Non-pigmented ciliary epithelial cell (primary cell): ENCODE measurements at places on chromosomes 12 and 14.

- DNase-seq = no peak
These were observed 25.5 kb downstream of the CEP83 start for GRCh38 chr12:94434171-94434570.

- no peak for DNase-seq
These were observed 25.2 kb upstream of the PPP1R13B start for GRCh38 chr14:103872481-103873113.

DNA sequence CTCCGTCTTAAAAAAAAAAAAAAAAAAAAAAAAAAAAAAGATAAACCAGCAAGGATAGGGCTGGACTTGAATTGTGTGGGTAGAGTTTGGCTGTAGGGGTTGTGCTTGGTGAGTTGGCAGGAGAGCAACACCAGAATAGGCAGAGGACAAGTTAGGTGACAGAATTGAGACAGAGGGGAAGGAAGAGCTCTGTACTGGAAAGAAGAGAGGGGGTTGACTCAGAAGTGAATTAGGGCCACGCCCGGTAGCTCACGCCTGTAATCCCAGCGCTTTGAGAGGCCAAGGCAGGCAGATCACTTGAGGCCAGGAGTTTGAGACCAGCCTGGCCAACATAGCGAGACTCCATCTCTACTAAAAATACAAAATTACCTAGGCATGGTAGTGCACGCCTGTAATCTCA is 6.1 kb upstream of the TMEM30B start:
- no peak for DNase-seq

GRCh38 chr14:38278035-38278434 is 22.1 kb upstream of the CLEC14A start:
- no peak for DNase-seq

DNA sequence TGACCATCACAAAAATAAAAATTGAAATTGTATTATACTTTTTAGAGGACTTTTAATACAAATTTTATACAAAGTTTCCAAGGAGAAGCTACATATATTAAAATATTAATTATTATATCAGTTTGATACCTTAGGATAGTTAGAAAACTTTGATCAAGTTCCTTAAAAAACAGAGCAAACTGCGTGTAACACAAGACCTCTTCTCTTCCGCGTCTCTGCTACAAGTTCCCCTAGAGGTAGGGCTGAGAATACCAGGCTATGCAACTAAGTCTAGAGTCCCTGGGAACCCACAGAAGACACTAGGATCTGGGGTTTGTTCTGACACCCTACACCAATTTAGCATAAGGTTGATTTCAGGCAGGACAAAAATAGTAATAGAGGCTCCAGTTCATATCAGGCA is 319.0 kb downstream of the FOXG1 start:
- DNase-seq = no peak

DNA sequence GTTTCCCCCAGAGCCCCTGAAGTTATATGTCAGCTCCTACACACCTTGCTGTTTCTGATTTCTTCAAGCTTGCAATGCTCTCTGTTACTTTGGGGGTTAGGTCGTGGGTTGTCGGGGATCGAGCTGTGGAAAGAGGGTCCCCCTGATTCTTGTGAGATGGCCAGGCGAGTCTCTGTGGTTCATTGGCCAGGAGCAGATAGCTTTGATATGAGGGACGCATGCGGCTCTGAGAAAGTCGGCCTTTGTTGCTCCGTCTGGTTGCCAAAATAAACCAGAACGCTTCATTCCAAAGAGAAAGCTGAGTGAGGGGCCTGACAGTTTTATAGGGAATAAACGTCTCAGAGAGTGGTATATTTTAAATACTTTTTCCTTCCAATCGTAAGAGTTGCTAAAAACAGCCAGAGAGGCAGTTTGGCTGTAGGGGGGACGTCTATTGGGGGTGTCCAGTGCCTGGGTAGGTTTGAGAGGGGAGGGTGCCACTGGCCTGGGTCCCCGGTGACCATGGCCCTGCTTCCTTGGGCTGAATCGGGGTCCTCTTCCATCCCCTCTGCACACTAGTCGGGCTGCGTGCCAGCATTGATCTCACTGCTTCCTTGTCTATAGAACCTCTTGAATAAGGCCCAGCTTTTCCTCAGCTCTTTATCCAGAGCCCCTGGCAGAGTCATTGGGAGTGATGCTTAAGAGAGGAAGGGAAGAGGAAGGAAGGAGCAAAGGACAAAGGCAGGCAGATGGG is 18.9 kb downstream of the CCND2 start:
- DNase-seq = no peak

GRCh38 chr14:81447021-81447764 is 47.1 kb upstream of the STON2 start:
- no peak for DNase-seq

DNA sequence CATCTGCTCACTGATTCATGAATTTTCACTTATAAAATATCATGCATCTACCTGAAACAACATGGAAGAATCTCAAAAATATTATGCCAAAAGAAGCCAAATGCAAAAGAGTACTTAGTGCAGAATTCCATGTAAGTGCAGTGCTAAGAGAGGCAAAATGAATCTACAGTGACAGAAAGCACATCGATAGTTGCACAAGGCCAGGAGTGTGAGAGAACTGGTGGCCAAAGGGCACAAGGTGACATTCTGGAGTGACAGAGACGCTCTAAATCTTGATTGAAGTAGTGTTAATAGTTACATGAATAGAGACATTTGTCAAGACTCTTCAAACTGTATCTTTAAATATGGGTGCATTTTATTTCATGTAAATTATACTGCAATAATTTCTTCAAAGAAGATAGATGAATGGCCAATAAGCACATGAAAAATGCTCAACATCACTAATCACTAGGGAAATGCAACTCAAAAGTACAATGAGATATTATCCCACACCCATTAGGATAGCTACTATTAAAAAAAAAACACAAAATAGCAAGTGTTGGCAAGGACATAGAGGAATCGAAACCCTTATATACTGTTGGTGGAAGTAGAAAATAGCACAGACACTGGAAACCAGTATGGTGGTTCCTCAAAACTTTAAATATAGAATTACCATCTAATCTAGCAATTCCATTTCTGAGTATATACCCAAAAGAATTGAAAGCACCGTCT is 71.7 kb upstream of the KICS2 start:
- no peak for DNase-seq

- no peak for DNase-seq
These were observed 138.0 kb upstream of the SLCO1C1 start for GRCh38 chr12:20557096-20557495.
